ENCODE measurements at places on chromosomes 5 and 9.

DNA sequence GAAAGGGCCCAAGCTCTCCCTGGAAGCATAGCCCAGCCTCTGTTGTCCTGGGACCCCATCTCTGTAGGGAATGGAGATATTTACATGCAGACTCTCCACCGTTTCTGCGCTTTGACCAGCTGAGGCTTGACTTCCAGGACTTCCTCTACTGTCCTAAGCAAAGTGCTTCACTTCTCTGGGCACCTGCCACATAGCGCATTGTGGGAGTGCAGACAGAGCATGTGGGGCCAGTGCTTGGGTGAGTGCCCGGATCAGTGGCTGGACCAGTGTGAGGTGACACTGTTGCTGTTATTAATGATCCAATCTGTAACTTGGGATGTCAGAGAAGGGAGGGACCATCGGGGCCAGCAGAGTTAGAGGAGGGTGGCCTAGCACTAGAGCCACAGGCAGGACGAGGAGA lies 10.5 kb downstream of the CXCL14 start:
- no peak for DNase-seq

DNA sequence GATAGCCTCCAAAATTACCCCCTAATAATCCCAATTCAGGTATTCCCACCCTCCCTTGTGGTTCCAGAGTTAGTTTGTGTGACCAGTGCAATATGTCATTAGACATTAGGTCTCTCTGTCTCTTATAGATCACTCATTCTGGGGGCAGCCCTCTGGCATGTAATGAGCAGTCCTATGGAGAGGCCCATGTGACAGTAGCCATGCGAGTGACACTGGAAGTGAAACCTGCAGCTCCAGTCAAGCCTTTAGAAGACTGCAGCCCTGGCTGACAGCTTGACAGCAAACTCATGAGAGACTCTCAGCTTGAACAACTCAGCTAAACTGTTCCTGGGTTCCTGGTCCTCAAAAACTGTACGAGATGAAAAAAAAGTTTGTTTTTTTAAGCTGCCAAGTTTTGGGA lies 54.0 kb upstream of the HSPB3 start:
- DNase-seq, result no peak

DNA sequence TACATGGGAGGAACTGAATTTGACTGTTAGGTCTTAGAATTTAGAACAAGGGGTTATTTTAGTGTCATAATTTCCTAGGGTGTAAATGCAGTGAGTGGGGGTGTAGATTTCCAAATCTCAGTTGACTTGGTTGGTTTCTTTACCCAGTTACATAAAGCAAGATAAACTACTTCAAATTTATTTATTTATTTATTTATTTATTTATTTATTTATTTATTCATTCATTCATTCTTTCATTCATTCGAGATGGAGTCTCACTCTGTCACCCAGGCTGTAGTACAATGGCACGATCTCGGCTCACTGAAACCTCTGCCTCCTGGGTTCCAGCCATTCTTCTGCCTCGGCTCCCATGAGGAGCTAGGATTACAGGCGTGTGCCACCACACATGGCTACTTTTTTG lies 200.4 kb downstream of the SLF1 start:
- no peak for DNase-seq

DNA sequence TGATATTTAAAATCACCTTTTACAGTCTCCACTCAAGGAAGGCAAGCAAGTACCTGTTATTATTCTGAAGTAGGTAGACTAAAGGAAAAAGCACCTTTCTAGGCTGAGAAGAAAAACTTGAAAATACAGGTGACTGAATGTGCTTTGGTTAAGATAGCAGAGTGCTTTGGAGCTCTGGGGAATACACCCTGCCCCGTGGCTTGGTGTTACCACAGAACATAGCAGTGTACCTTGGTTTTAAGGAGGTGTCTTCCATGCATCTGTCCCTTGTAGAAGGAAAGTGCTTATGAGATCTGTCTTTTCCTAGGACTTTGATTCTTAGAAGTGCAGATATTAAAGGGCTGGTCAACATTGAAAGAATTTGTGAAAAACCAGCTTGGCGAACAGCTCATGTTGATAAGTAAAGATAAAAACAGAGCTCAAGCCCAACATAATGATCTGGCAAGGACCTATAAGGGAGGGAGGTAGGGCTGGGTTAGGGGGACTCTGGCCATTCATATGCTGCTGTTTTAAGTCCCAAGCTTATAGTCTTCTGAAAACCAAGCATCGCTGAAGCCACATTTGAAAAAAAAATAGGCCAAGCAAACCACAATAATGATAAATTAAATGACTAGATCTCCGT lies 66.8 kb downstream of the ZNF608 start:
- no peak for DNase-seq

DNA sequence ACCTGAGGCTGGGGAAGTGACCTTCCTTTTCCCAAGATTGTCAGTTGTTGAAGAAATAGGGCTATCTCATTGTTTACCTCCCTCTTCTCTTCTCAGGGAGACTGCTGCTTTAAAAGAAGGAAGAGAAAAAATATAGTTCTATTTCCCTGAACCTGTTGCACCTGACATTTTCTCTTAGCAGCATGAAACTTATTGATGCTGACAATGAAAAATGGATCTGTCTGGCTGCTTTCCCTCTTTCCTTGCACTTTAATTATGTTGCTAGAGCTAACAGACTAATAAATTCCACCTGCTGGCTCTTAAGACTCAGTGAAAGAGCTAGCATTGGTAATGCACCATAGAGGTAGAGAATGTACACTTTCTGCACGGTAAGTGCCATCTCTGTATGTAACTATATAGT lies 6.2 kb upstream of the CKMT2 start:
- DNase-seq, result no peak

GRCh38 chr9:133845440-133845839 lies 107.3 kb upstream of the SARDH start:
- no peak for DNase-seq

- DNase-seq, result no peak
Measured at GRCh38 chr9:108991479-108991878, 21.8 kb downstream of the CTNNAL1 start.

- no peak for DNase-seq
Measured at GRCh38 chr9:86942281-86943200, 4.8 kb downstream of the GAS1 start.

- no peak for DNase-seq
Measured at GRCh38 chr9:21672761-21673160, 129.7 kb upstream of the MTAP start.

- DNase-seq, result no peak
Measured at GRCh38 chr5:123790226-123790625, 278.2 kb downstream of the CSNK1G3 start.

GRCh38 chr9:35907711-35908503 lies 1.4 kb upstream of the SPAAR start:
- no peak for DNase-seq

- no peak for DNase-seq
Measured at GRCh38 chr5:125134216-125135081, 388.0 kb upstream of the ZNF608 start.

DNA sequence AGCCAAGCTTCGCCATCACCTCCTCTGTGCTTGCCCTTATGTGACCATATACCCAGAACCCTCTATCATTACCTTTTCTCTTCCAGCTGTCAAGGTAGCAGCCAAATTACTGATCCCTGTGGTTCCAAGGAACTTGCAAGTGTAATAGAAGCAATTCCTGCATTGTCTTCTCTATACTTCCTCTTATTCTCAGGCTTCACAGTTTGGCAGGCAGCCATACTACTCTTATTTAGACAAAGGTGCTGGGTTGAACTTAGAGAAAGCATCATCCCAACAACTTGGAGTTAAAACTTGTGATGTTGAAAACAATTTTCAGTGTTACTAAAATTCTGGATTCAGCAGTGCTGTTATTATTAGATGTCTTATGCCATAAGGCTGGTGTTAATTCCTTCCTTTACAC lies 93.2 kb downstream of the NLN start:
- DNase-seq, result no peak

DNA sequence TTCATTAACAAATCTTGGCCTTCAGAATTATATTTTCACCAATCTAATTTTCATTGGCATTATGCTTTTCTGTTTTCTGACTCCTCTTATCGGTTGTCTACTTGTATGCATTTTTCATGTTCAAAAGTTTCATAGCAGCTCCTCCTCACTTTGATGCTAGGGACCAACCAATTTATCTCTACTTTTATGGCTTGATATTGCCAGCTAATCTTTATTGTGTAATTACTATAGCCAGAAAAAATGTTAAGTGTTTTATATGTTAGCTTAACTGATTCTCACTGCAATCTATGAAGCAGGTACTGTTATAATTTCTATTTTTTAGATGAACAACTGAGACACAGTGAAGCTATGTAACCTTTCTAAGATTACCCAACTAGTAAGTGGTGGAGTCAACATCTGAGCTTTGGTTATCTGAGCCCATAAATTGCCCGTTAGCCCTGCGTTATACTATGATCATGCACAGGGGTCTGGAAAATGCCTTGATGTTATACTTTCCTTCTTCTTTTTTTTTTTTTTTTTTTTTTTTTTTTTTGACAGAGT lies 34.4 kb upstream of the TNC start:
- DNase-seq, result no peak

GRCh38 chr9:2595973-2596372 lies 25.6 kb upstream of the VLDLR start:
- no peak for DNase-seq

- DNase-seq, result no peak
Measured at GRCh38 chr5:163497315-163497714, 8.1 kb upstream of the MAT2B start.
